ENCODE measurements at places on chromosomes 4 and X.

DNA sequence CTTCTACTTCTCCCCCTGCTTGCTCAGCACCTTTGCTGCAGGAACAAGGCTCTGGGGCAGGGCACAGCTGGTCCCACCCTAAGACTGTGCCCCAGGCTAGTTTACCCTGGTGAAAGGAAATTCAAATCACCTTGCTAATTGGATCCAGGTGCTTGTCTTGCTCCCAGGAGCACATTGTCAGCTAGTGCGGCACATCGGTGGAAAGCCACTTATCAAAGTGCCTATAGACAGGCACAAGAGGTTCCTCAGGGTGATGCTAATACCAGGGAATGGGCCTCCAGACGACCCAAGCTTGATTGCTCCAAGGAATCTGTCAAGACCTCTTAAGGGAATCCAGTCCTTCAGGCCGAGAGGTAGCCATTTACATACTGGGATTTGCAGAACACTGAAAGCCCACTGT, 64.5 kb upstream of the PRPS1 start:
- DNase-seq = no peak
- peaks cover 10% of the 10 kb centered on the region for H3K36me3 ChIP-seq
- peak overlapping the region; percentile 70 for H3K27ac ChIP-seq
- no peaks in the 10 kb centered on the region for H3K27me3 ChIP-seq

DNA sequence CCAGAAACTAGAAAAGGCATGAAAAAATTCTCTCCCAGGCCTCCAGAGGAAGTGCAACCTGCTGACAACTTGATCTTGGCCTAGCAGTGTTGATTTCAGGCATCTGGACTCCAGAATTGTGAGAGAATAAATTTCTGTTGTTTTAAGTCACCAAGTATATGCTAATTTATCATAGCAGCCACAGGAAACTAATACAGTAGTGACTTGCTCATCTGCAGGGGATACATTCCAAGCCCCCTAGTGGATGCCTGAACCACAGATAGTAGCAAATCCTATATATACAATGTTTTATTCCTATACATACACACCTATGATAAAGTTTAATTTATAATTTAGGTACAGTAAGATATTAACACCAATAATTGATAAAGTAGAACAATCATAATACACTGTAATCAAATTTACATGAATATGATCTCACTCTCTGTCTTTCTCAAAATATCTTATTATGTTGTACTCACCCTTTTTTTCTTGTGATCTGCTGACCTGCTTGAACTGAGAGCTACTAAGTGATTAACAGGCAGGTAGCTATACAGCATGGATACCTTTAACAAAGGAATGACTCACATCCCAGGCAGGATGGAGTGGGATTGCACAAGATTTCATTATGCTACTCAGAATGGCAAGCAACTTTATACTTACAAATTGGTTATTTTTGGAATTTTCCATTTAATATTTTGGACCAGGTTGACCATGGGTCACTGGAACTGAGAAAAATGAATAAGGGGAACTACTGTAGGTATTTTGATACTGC, 501.1 kb downstream of the KCNIP4 start:
- H3K4me1 ChIP-seq = no peaks in the 10 kb centered on the region
- DNase-seq = no peak
- no peak overlapping the region for H3K4me3 ChIP-seq

- H3K27me3 ChIP-seq = peaks cover 19% of the 10 kb centered on the region
- H3K4me1 ChIP-seq = no peaks in the 10 kb centered on the region
Observed at GRCh38 chr4:182931691-182932345, 14.6 kb upstream of the DCTD start.

DNA sequence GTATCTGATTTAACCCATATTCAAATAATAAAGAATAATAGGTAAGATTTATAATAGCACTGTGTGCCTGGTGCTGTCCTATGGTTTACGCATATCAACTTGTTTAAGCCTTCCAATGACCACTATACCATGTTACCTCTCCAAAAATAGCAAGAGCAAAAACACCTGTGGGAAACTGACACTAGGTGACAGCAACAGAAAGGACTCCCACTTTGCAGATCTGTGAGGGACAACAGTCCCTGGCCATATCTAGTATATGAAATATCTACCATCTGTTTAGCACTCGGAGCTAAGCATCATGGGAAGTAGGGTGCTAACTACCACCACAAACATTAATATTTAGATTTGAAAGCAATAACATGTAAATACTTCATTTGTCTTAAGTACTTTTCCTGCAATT, 55.7 kb upstream of the TXK start:
- H3K27ac ChIP-seq = no peak overlapping the region
- no peak for DNase-seq
- H3K4me1 ChIP-seq = peaks cover under 1% of the 10 kb centered on the region
- peaks cover 2% of the 10 kb centered on the region for H3K36me3 ChIP-seq

DNA sequence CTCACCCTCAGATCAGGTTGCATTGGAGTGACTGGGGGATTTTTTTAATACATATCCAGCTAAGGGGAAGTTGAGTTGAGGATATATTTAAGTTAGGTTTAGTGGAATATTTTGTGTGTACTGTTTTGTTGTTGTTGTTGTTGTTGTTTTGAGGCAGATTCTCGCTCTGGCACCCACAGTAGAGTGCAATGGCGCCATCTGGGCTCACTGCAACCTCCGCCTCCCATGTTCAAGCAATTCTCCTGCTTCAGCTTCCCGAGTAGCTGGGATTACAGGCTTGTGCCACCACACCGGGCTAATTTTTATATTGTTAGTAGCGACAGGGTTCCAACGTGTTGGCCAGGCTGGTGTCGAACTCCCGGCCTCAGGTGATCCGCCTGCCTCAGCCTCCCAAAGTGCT, 38.6 kb upstream of the ATP6AP2 start:
- no peak overlapping the region for H3K4me3 ChIP-seq
- DNase-seq = no peak
- H3K4me1 ChIP-seq = peaks cover 27% of the 10 kb centered on the region
- H3K27ac ChIP-seq = no peak overlapping the region

DNA sequence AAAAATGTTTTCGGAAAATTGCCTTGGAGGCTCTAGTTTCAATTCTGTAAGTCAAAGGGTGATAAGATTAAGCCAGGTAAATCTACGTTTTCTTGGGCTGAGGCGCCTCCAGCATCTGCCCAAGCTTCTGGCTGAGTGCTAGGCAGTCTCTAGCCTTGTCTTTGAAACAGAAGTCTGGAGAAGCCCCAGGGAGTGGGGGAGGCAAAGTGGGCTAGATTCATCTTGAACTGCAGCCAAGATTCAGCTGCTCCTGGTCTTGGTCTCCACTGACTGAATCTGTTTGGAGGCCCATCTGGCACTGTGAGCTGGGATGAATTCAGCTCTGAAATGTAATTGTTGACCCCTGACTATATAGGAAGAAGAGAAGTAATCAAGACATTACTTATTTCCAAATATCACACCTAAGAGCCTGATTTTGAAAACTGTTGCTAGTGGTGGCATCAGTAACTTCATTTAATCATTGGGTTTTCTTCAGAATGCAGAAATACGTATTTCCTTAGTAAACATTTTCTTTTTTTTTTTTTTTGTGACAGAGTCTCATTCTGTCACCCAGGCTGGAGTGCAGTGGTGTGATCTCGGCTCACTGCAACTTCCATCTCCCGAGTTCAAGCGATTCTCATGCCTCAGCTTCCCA, 187.3 kb upstream of the LEF1 start:
- H3K27ac ChIP-seq = no peak overlapping the region
- H3K4me1 ChIP-seq = peaks cover 8% of the 10 kb centered on the region
- no peak overlapping the region for H3K4me3 ChIP-seq

- H3K4me3 ChIP-seq = no peak overlapping the region
- peaks cover 2% of the 10 kb centered on the region for H3K36me3 ChIP-seq
- DNase-seq = no peak
Observed at GRCh38 chr4:118842055-118842454, 6.1 kb upstream of the SEC24D start.

DNA sequence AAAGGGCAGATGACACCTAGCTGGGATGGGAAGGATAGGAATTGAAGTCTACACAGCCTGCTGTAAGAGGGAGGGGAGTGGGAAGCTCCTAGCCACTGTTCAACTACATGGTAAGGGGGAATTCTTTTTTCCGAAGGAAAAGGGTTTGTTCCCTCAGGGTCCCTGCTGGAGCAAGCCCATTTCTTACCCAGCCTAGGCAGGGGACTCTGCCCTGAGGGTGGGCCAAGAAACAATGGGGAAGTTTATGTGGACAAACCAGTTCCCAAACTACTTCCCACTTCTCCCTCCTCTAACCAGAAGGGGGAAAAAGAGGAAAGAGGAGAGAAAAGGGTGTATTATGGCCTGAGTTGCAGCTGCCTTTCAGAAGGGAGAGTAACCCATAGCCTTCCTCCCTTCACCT, 13.5 kb upstream of the VSIG4 start:
- no peak overlapping the region for H3K27ac ChIP-seq
- DNase-seq = no peak
- no peaks in the 10 kb centered on the region for H3K36me3 ChIP-seq
- peaks cover 5% of the 10 kb centered on the region for H3K4me1 ChIP-seq
- no peak overlapping the region for H3K4me3 ChIP-seq
- H3K27me3 ChIP-seq = no peaks in the 10 kb centered on the region

DNA sequence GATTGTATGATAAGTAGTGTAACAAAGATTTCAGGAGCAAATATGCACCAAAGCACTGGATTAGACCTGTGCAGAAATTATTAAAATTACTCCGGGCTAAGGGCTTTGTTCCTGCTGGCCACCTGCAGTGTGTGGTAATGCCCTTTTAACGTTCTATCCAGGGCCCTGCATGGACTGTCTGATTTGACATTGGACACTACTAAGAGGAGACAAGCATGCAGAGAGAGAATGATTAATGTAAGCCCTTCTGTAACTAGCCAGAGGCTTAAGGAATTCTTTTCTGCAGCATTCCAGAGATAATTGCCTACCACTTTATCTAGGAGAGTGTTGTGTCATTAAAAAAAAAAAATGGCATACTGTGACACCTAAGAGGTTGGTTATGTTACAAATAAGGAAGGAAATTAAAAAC, 117.0 kb downstream of the PCDH7 start:
- DNase-seq = no peak
- H3K4me3 ChIP-seq = no peak overlapping the region
- H3K27me3 ChIP-seq = no peaks in the 10 kb centered on the region
- H3K4me1 ChIP-seq = no peaks in the 10 kb centered on the region
- no peak overlapping the region for H3K27ac ChIP-seq
- H3K36me3 ChIP-seq = no peaks in the 10 kb centered on the region

DNA sequence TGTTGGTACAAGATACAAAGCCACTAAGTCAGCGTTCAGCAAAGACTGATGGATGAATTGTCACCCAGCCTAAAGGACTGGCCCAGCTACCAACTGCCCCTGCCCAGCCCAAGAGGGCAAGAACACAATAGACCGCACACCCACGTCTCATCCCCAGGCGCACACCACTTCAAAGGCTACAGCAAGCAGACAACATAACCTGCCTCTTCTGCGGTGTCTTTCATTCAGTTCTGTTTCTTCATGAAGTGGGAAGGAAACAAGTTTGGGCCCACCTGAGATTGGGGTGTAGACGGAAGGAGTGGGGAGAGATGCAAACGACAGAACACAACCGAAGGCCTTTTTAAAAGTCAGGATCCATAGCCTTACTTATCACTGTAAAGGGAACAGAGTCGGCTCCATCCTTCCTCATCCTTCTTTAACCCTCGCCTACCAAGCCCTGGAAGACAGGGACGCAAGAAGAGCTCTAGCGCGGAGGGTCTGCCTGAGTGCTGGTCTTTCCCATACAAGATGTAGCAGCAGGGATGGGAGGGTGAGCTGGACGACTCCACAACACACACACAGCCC, 691 bp downstream of the SCARB2 start:
- H3K27ac ChIP-seq = peak overlapping the region; percentile 60
- H3K4me1 ChIP-seq = peaks cover 57% of the 10 kb centered on the region
- DNase-seq = peak; percentile 30
- H3K4me3 ChIP-seq = peak overlapping the region; percentile 77

GRCh38 chr4:73673286-73673685, 53.0 kb upstream of the RASSF6 start:
- no peaks in the 10 kb centered on the region for H3K4me1 ChIP-seq
- no peak for DNase-seq
- H3K4me3 ChIP-seq = no peak overlapping the region
- no peak overlapping the region for H3K27ac ChIP-seq

DNA sequence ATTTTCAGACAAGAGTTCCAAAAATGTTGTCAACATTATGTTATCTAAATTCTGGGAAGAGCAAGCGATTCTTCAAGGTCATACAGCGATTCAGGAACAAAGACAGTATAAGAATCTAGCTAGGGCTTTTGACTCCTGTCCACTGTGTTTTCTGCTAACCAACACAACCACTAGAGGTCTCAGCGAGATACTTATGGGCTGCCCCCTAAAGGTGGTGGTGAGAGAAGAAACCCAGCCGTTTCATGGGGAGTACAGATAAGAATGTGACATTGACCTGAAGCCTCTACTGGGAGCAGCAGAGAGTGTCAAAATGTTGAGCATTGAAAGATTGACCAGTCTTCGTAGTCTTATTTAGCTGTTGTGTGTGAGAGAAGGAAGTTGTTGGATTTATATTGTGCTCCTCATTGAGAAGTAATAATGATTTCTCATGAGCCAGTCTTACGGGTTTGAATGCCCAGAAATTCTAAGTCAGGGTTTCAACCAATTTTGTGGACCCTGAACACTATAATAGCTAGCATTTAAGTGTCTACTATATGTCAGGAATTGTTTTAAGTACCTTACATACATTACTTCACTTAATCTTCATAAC, 168.3 kb downstream of the SPRY1 start:
- no peaks in the 10 kb centered on the region for H3K36me3 ChIP-seq
- no peak overlapping the region for H3K27ac ChIP-seq
- DNase-seq = no peak
- no peaks in the 10 kb centered on the region for H3K4me1 ChIP-seq
- H3K27me3 ChIP-seq = no peaks in the 10 kb centered on the region

DNA sequence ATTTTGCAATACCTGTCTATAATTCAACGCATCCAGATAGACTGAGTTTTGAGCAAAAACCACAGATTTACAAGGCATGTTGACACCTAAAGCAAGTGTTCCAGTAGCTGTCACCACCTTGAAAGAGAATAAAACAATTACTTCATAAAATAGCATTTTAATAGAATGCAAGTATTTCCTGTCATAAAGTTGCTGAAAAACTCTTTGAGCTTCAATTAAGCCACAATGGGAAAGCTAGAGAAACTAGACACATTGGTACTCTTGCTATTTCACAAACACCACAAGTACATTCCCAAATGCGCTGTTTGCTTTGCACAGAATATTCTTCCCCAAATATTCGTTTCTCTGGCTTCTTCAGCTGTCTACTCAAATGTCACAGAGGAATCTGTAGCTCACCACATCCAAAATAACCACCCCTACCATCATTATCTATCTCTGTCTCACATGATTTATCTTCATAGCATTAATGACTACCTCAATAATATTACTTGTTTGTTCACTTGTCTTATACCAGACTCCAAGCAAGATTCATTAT, 70.3 kb downstream of the DDX60 start:
- no peak overlapping the region for H3K4me3 ChIP-seq
- no peak for DNase-seq
- no peaks in the 10 kb centered on the region for H3K27me3 ChIP-seq
- H3K27ac ChIP-seq = no peak overlapping the region
- peaks cover 52% of the 10 kb centered on the region for H3K36me3 ChIP-seq

DNA sequence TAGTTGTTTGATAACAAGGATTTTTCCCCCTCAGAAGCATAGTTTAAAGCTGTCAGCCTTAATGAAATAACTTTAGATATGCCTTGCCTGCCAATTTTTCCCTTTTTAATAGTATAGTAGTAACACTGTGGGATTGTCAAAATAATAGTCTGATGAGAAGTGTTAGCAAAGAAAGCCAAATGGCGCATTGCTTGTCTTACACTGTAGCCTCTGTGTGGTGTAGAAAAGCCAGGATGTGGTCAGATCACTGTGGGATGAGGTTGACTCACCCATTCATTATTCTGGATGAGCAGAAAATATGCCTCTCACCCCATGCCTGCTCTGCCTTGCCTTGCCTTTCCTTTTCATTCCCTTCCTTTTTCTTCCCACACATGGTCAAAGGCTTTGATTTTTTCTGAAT, 257.8 kb upstream of the NRK start:
- H3K4me1 ChIP-seq = no peaks in the 10 kb centered on the region
- no peaks in the 10 kb centered on the region for H3K36me3 ChIP-seq
- no peaks in the 10 kb centered on the region for H3K27me3 ChIP-seq
- no peak overlapping the region for H3K4me3 ChIP-seq

Data from central memory CD8-positive, alpha-beta T cell (primary cell).